ENCODE measurements at places on chromosomes 3 and 15.

- DNase-seq = no peak
These were observed 101.5 kb downstream of the MYRIP start for GRCh38 chr3:39910826-39911464.

GRCh38 chr15:58139989-58140522 is 1.9 kb downstream of the AQP9 start:
- no peak for DNase-seq

GRCh38 chr15:101694261-101694660 is 30.0 kb downstream of the TARS3 start:
- DNase-seq = no peak

DNA sequence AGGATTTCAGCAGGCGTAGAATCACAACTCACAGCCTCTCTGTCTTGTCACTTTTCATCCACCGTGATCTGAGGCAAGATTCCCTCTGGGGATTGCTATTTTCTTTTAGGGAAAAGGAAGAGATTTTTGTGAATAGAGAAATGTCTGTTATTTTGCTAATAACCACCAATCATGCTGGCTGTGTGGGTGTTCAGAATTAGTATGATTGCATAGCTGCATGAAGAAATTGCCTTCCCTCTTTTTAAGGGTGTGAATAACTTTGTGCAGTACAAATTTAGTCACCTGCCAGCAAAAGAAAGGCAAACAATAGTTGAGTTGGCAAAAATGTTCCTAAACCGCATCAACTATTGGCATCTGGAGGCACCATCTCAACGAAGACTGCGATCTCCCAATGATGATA is 60.8 kb downstream of the KAT2B start:
- no peak for DNase-seq

GRCh38 chr3:89787979-89788378 is 680.6 kb downstream of the EPHA3 start:
- DNase-seq = no peak

DNA sequence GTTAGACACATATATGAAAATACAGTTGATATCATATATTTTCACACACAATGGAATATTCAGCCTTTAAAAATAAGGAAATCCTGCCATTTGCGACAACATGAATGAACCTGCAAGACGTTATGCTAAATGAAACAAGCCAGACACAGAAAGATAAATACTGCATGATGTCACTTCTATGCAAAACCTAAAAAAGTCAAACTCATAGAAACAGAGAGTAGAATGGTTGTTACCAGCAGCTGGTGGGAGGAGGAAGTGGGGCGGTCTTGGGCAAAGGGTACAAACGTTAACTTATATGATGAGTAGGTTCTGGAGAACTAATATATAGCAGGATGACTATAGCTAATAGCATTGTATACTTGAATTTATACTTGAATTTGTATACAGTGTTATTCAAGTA is 213.2 kb upstream of the NR2F2 start:
- DNase-seq = no peak

GRCh38 chr15:69045802-69046201 is 31.3 kb downstream of the NOX5 start:
- DNase-seq = no peak

DNA sequence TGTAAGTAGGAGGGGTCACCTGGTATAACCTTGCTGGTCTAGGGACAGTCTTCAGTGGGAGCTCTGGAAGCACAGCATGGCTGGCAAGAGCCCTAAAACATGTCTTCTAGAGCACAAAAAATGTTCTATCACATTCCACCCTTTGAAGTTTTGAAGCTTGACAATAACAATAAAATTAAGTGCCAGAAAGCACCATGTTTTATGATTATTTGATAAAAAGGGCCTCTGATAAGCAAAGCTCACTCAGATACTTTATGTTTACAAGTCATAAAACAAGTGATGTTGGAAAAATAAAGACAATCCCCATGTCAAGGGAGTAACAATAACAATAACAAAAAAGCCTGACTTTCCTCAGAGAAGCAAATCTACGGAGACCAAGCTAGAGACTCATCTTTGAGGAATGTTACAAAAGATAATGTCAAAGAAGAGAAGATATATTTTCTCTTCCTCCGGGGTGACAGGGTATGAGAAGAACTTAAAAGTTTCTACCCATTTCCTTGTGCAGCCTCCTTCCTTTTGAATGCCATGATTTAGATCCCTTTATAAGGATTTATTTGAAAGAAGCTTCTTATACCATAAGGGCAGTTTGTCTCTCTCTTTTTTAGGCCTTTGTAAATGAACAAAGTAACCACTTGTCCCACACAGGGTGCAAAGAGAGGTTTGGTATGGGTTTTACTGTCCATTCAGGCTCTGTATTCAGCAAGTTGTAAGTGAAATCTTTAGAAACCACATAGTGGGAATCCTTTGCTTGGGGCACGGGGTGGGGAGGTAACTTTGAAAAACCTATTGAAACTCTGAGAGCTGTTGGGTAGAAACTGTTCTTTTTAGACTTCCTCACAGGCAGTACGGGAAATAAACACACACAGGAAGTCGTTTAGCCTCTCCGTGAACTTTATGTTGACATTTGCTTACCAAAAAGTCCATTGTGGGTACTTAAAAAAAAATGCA is 109.6 kb upstream of the RBMS3 start:
- DNase-seq = no peak

DNA sequence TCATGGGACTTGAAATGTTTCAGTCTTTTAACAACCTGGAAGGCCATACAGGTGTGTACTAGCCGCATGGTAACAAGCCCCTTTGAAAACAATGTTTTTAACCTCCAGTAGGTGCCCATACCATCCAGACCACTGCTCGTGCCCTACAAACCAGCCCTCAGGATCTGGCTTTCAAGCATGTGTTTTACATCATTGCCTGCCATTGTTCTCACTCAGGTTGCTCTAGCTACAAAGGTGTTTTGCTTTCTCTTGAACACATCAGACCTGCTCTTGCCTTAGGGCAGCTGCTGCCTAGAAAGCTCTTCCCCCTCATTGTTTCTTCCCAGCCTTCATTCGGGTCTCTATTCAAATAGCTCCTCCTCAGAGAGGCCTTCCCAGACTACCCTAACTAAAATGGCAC is 32.3 kb upstream of the MAP3K13 start:
- DNase-seq = no peak

DNA sequence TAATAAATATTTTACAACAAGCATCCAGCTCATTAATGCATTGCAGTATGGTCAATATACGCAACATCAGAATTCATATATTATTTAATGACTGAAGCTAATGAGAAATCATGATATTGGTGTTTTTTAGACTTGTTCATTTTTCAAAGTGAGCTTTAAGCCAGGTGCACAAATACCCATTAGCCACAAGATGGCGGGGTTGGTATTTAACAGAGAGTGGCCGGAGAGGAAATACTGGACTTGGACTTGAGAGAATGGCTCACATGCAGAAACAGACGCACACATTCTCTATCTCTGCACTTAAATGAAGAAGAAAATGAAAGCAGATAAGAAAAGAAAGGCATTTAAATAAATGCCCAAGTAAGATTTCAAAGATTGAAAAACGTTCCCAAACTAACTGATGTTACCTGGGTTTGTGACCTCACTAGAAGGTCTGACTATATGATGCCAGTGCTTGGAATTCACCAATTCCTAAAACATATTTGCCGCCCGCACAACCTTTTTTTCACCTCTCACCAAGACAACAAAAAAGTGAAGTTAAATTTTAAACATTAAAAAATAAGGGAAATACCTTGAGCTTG is 21.2 kb upstream of the CRBN start:
- peak; percentile 45 for DNase-seq

GRCh38 chr3:37907906-37908305 is 46.2 kb downstream of the CTDSPL start:
- DNase-seq = no peak

DNA sequence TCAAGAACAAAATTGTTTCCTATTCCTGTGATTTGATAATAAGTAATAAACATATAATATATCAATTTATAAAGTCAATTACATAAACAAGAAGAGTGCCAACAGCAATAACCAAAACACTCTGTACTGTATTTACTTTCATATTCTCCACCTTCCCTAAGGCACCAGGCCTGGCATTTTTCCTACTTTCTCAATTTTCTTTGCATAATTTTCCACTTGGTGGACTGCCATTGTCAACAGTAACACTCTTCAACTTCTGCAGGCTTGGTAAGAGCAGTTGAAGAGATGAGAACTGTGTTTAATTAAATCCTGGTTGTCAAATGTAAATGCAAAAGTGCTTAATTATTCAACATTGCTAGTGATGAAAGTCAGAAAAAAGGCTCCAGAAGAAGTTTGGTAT is 229.8 kb upstream of the PLSCR5 start:
- no peak for DNase-seq

DNA sequence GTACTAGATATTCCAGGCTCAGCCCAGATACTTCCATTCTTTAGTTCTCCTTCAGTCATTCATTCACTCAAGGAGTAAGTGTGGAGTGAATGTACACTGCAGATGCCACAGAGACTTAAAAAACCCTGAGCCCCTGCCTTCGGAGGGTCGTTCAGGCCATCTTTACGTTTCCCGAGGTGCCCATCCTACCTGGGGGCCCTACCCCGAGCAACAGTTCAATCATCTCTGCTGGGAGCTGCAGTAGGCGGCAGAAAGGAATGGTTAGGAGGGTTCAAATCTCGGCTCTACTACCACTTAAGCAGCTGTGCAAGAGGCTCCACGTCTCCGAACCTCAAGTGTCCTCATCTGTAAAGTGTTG is 613 bp downstream of the SEC13 start:
- no peak for DNase-seq

- DNase-seq = no peak
These were observed 13.2 kb downstream of the PFKFB4 start for GRCh38 chr3:48543271-48543866.

DNA sequence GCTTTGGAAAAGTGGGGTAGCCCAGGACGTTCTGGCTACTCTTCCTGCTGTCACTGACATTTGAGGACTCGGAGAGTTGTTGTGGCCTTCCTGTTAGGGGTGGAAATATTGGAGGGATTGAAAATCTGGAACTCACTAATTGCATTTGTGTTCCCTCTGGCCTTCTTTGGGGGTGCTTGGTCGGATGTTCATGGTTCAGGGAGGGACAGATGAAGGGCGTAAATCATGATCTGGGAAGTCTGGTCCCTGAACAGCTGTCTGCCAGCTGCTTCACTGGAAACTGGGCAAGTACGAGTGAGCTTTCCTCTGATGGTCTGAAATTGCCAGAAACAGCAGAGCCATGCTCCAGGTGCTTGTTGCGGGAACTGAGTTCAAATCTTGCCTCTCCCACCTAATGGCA is 327.8 kb upstream of the C2CD4B start:
- DNase-seq = no peak

- DNase-seq = no peak
These were observed 4.8 kb downstream of the VIPR1 start for GRCh38 chr3:42507252-42507651.

- peak; percentile 53 for DNase-seq
These were observed 33.5 kb downstream of the ZBTB38 start for GRCh38 chr3:141401573-141402475.

DNA sequence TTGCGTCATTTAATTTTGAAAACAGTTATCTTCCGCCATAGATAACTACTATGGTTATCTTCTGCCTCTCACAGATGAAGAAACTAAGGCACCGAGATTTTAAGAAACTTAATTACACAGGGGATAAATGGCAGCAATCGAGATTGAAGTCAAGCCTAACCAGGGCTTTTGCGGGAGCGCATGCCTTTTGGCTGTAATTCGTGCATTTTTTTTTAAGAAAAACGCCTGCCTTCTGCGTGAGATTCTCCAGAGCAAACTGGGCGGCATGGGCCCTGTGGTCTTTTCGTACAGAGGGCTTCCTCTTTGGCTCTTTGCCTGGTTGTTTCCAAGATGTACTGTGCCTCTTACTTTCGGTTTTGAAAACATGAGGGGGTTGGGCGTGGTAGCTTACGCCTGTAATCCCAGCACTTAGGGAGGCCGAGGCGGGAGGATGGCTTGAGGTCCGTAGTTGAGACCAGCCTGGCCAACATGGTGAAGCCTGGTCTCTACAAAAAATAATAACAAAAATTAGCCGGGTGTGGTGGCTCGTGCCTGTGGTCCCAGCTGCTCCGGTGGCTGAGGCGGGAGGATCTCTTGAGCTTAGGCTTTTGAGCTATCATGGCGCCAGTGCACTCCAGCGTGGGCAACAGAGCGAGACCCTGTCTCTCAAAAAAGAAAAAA is 1.2 kb downstream of the B2M start:
- peak; percentile 79 for DNase-seq

GRCh38 chr3:113495035-113495434 is 19.9 kb downstream of the SPICE1 start:
- DNase-seq = peak; percentile 60

DNA sequence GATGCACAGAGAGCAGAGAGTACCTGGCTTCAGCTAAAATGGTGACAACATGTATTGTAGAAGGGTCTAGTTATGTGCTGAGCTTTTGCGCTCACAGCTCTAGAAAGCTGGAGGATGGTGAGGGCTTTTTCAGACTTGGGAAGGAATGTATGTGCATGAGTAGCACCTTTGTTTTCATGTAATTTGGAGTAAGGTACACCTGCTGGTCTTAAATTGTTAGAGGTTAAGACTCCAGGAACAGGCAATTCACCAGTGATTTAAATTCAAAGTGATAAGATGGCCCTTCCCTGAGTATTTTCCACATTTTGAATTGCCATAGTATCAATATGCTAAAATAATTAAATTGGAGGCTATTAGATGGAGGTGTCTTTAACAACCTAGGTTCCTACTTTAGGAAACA is 436.4 kb upstream of the GOLIM4 start:
- DNase-seq = no peak

DNA sequence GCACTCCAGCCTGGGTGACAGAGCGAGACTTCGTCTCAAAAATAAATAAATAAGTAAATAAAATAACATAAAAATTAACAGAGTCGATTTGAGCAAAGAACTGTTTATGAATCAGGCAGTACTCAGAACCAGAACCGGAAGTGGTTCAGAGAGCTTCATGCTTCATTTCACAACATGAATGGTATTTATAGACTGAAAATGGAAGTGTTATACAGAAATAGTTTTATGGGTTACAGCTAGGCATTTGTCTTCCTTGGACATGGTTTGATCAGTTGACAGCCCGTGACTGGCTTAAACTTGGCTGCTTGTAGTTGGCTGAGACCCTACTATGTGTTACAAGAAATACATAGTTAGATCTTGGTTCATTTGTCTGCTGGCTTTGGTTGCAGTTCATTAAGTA is 216.0 kb upstream of the MCTP2 start:
- DNase-seq = no peak

- no peak for DNase-seq
These were observed 20.7 kb downstream of the RHCG start for GRCh38 chr15:89475661-89476060.

- no peak for DNase-seq
These were observed 299.0 kb downstream of the ZBTB20 start for GRCh38 chr3:114848082-114848481.

- DNase-seq = no peak
These were observed 129.8 kb upstream of the CTDSPL start for GRCh38 chr3:37731895-37732294.

DNA sequence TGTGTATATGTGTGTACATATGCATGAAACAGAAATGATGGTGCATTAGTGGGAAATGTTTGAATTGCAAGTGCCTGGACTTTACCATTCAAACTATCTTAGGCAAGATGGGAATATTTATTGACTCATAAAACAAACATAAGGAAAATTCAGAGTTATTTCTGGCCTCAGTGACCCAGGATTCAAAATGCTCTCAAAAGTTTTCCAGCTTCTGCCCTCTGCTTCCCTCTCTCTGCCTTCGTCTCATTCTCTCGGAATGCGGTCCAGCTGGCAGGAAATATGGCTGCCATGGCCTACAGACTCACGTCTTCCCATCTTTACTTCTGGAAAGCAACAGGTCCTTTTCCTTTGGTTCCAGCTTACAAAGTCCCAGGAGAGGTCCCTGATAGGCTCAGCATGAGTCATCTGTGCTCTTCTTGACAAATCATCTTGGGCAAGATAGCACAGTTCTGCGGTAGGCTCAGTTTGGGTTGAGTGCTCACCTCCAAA is 8.7 kb upstream of the ZNF774 start:
- no peak for DNase-seq

GRCh38 chr3:14144423-14145075 is 19.7 kb downstream of the TMEM43 start:
- DNase-seq = peak; percentile 96

Measured in CD4-positive, alpha-beta T cell treated with Interleukin-2 at 100 ng/mL for 4 hours (primary cell).